Activated CD4-positive, alpha-beta T cell treated with anti-CD3 and anti-CD28 coated beads for 1 hour (primary cell): ENCODE measurements at places on chromosomes 16 and 17.
A peak's percentile ranks its signal among the peaks of the same experiment; 100 is the strongest.

DNA sequence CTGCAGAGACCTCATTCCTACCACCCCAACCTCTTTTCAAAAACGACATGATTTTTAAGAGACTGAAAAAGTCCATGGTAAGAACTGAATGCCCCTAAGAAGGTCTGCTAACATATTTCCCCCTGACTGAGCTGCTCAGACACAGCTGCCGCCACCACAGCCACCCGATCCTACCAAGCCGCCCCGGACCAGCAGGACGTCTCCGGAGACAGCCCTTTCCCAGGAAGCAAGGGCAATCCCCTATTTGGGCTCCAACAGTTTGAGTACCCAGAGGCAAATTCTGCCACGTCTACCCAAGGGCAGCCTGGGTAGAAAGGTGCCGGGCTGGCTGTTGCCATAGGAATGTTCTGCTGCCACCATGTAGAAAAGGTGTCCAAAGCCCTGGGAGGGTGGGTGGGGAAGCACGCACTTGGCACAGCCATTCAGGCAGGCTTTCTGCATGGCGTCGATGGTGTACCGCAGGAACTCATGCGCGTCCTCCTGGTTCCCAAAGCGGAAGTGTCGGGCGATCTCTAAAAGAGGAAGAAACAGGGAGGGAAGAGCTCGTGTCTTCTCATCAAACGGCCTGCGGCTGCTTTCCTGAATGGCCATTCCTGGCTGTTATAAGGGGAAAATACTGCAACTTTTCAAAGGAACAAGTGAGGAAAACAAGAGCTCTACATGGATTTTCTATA is 13.6 kb downstream of the USP36 start:
- no peak for DNase-seq

DNA sequence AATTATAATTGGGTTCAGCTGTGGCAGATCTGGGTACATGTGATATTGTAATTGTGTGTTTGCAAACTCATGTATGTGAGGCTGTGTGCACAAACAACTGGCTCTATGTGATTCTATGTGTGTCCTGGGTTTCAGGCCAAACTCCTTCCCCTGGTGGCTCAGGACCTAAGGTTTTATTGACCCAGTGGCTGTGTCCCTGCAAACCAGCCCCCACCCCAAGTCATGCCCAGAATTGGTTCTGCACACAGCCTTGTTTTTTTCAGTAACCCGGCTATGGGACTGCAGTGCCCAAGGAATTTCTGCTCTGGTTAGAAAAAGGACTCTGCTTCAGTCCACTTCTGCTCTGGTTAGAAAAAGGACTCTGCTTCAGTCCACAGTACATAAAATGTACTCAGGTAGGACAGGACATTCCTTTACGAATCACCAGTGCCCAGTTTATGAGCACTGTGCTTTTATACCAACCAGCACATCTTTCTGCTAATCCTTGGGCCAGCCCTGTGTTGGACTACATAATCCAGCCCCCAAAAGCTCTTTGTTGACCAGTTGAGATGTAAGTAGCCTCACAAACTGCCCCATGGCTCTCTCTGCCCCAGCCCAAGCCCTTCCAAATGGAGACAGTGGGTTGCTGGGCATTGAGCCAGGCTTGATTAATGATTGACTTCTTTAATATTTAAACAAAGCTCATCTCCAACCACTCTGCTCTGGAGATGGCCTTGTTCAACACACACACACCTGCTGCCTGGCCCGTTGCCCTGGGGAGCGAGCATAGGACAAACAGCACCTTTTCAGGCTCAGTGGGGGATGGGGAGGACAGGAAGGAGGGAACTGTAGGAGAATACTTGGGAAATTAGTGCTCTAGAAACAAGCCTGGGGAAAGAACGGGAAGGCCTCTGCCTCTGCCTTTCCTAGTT is 2.9 kb upstream of the KCNH6 start:
- no peak for DNase-seq

- DNase-seq: no peak
Observed at GRCh38 chr16:87212026-87212425, 105.2 kb downstream of the C16orf95 start.

DNA sequence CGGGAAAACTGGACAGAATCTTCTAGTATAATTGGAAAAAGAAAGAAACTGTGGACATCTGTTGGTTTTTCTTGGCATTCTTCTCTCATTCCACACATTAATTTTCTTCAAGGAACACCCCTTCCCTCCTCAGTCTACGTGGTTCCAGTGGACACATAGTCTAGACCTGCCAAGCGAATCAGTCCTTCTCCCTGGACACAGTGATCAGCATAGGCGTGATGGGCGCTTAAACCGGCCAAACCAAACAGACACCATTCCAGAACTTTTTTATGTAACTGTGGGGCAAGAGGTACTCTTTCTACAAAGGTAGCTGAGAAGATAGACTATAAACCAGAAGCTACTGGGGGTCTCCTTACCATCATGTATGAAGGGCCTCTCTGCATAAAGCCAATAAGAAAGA is 121.8 kb upstream of the COX10 start:
- DNase-seq: no peak

DNA sequence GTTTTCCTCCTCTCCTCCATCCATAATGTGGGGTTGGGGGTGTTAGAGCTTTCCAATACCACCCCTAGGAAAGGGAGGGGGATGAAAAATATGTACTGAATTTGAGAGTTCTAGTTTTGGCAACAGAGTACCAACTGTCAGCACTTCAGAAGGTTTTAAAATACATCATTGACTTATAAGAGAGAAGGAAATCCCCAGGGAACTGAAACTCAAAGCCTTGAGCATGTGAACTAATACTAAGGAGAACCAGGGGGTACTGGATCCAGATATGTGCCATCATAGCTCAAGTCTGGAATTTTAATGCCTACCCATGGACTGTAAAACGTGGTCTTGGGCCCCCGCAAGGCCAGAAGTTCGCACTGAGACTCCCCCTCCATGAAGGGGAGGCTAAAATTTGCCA is 15.8 kb downstream of the CACNG5 start:
- DNase-seq: no peak

- DNase-seq: no peak
Observed at GRCh38 chr17:81305051-81305630, 10.0 kb upstream of the SLC38A10 start.

GRCh38 chr16:67951485-67951884 is 7.6 kb upstream of the LCAT start:
- DNase-seq: no peak

DNA sequence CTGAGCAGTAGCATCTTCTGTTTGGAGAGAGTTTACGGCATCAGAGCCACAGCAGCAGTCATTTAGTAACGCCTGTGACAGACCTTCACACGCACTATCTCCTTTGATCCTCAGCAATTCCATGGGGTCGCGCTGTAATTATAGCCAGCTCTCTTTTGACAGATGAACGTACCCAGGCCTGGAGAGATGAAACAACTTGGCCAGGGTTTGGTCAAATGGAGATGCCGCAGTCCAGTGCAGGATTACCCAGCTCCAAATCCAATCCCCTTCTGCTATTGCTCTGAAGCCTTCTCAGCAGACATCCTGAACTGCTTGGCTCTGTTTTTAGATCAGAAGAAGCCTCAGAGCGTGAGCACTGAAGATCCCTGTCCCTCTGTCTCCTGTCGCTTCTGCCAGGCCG is 83.9 kb downstream of the SOX9 start:
- no peak for DNase-seq

DNA sequence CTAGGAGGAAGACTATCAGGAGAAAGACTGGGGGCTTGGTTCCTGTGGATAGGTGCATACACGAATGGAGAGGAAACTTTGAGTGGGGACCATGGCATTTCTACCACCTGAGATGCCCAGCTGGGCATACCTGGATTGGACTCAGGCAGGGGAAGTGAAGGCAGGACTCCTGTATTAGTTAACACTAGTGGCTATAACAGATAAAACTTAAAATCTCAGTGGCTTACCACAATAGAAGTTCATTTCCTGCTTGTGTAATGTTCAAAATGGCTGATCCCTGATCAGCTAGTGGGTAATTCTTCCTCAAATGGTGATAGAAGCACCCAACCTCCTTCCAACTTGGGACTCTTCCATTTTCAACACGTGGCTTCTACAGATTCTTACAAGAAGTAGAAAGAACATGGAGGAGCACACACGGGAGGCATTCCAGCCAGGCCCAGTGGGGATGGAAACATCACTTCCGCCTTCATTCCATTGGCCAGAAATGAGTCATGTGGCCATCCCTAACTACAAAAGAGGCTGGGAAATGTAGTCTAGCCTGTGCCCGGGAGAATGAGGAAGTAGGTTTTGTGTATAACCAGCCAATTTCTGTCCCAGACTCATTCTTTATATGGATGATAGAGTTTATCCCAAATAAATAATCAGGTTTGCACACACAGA is 112.1 kb downstream of the UTP18 start:
- DNase-seq: no peak

- no peak for DNase-seq
Observed at GRCh38 chr16:87828907-87829621, 40.2 kb downstream of the SLC7A5 start.

GRCh38 chr16:11229906-11230305 is 26.1 kb downstream of the SOCS1 start:
- DNase-seq: no peak

GRCh38 chr16:51159296-51159695 is 8.2 kb upstream of the SALL1 start:
- DNase-seq: no peak

DNA sequence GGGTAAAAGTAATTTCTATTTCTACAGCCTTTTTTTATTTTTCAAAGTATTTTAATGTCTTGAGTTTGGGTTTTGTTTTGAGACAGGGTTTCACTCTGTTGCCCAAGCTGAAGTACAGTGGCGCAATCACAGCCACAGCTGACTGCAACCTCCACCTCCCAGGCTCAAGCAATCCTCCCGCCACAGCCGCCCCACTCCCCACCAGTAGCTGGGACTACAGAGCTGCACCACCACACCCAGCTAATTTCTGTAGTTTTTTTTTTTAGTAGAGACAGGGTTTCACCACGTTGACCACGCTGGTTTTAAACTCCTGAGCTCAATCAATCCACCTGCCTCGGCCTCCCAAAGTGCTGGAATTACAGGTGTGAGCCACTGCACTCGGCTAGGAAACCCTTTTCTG is 44.0 kb downstream of the TUBD1 start:
- no peak for DNase-seq

- DNase-seq: no peak
Observed at GRCh38 chr16:74769586-74770190, 4.9 kb downstream of the FA2H start.

- DNase-seq: no peak
Observed at GRCh38 chr17:48522031-48522653, 8.7 kb downstream of the HOXB1 start.

DNA sequence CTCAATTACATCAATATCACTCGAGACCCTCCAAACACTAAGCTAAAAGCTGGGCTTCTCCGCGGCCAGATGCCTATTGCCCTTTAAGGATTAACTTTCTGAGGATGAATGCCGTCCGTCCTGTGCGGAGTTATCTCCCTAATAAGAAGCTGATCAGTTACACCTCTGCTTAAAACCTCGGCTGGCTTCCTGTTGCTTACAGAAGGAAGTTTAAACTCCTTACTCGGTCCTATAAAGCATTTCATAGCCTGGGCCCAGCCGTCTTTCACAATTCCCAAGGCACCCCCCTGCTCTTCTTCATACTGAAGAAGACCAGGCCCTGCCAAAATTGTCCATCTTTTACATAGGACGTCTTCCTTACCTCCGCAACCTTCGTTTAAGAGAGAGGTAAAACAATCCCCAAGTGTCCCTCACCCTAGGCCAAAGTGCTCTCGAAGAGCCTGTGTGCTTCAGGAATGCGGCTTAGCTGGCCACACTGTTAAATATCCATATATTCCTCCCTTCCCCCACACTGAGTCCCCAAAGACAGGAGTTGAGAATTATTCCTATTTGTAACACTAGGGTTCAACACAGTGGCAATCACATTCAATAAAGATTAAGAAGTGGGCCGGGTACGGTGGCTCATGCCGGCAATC is 112.6 kb upstream of the IRX5 start:
- no peak for DNase-seq

- DNase-seq: no peak
Observed at GRCh38 chr17:63652106-63652505, 29.9 kb downstream of the MAP3K3 start.

DNA sequence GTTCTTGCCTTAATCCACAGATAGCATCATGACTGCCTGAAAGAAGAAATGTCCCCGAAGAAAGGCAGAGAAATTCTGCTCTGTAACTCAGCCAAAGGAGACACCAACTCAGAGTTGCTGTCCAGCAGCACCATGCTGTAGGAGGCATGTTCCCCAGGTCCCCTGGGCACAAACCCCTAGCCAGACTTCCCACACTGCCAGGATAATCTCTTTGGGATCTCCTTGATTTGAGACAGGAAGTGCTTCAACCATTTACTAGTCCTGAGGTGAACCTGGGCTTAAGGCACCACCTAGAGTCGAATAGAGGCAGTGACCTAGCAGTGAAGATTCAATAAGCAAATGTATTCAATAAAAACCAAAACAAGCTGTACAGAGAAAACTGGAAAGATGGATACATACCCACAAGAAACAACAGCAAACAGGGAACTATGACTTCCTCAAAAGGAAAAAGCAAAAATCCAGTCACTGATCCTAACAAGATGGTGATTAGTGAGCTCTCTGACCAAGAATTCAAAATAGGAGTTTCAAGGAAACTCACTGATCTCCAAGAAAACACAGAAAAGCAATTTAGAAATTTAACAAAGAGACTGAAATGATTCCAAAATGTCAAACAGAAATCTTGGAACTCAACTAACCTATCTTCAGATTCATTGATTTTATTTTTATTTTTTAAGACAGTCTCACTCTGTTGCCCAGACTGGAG is 5.7 kb downstream of the OR4D2 start:
- DNase-seq: peak; percentile 29

- no peak for DNase-seq
Observed at GRCh38 chr16:61014869-61015268, 1021.4 kb downstream of the CDH8 start.

- no peak for DNase-seq
Observed at GRCh38 chr17:73042225-73042624, 50.3 kb downstream of the SLC39A11 start.

DNA sequence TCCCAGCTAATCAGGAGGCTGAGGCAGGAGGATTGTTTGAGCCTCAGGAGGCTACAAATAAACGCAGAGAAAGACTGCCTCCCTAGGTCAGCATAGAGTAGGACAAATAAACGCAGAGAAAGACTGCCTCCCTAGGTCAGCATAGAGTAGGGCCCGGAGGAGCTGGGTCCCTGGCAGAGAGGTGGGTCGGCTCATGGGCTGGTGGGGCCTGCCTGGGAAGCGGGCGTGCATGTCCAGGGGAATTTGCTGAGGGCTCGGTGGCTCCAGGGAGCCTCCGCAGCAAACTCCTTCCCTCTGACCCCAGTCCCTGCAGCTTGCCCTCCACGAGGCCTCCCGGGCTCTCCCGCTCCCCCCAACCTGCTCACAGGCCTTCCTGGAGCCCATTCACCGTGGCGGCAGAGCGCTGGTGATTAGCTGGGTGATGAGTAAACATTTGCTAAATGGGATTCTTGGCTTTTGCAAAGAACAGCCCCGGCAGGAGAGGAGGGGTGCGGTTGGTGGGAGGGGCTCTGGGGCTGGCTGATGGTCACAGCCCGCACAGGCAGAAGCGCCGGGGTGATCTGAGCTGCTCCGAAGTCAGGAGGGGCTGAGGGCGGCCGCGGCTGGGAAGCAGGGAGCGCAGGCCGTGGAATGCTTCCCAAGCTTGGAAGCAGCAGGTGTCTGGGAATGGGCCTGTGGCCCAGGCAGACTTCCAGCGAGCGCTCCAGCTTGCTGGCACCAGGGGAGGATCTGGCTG is 93.1 kb downstream of the RTN4RL1 start:
- DNase-seq: no peak

GRCh38 chr17:75695830-75696271 is 25.4 kb upstream of the ITGB4 start:
- no peak for DNase-seq
